ENCODE measurements at places on chromosomes 3 and 15.

DNA sequence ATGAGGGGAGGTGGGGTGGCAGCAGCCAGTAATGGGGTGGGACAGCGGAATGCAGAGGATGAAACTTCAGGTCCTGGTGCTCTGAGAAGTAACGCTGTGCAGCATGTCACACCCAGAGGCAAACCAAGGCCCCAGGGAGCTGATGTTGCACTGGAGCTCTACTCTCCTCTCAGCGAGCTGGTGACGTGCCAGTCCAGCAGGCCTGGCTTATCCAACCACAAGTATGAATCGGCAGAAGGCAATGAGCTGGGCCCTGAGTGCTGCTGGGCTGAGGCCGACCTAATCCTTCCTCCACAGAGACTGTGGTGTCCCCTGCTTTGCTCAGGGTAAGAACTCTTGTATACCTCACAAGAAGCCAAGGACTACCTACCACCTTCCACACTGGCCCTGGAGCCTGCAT, 30.5 kb downstream of the CD86 start:
- DNase-seq = no peak

DNA sequence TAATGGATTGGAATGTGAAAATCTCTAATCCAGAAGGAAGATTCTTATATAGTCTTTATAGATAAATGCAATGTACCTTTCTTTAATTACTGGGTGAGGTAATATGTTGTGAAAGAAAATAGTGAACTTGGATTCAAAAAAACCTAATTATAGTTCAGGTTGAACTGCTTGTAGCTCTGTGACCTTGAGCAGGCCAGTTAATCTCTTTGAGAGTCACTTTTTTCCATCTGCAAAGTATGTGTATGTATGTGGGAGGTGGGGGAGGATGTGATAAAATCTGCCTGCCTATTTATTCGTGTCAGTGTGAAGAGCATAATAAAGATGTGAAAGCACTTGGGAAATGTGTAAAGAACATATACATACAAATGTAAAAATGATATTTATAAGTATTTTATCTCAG, 34.4 kb downstream of the GLCE start:
- no peak for DNase-seq

- DNase-seq = no peak
Observed at GRCh38 chr3:189507856-189508255, 123.3 kb upstream of the TP63 start.

DNA sequence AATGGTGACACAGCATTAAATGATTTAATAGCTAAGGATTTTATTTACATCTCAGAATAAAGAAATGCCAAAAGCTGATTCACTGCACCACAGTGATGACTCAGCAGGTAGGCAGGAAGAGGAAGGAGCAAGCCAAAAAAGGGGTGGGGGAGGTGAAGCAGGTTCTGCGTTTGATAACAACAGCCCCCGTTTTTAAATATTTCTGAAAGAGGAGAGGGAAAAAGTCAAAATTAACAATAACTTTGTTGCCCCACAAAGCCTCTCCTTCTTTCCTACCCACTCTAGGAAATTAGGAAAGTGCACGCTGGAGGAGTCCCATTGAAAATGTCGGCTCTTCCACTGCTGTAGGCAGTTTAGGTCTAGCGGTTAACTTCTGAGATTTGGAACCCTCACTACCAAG, 9.9 kb upstream of the CCDC54 start:
- no peak for DNase-seq

- DNase-seq = no peak
Observed at GRCh38 chr3:78641703-78642102, 1126.1 kb downstream of the ROBO1 start.

DNA sequence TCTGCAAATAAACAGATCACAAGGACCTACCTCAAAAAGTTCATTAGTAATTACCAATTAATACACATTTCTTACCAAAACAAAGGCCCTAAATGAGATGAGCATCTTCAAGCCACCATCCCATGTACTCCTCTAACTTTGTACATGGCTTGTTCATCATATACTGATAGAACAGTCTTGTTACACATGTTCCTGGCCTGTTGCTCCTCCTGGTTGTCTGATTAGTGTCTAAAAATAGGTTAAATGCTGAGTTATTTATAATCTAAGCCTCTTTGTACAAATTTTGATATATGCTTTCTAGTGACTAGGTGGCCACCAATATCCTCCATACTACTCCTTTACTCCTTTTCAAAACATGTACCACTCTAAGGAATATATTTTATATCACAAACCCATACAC, 25.0 kb downstream of the TBC1D5 start:
- DNase-seq = no peak

GRCh38 chr15:40770147-40770721, 454 bp downstream of the C15orf62 start:
- no peak for DNase-seq

DNA sequence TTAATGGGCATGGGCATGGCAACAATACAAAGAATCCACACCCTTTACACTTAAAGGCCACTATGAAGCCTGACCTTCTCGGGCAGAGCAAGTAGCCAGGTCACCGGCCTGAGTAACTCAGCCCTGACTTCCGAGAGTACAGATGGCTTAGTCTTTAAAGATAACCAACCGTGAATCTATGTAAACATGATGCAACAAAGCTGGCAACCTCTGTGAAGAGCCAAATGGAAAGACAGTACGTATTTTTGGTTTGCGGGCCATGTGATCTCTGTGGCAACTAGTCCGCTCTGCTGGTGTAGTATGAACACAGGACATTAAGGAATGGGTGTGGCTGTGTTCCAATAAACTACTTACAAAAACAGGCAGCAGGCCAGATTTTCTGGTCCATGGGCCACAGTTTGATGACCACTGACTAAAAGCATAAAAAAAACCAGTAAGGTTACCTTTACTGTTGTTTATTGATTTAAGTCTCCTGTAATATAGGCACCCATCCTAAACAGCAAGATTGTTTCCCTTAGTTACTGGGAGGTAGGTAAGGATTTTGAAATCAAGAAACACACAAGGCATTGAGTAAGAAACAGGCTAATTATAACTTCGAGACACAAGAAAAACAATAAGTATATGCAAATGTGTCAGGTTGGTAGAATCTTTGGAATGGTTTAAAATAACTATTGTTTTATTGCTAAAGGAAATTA, 14.5 kb downstream of the RIOX2 start:
- DNase-seq = no peak

DNA sequence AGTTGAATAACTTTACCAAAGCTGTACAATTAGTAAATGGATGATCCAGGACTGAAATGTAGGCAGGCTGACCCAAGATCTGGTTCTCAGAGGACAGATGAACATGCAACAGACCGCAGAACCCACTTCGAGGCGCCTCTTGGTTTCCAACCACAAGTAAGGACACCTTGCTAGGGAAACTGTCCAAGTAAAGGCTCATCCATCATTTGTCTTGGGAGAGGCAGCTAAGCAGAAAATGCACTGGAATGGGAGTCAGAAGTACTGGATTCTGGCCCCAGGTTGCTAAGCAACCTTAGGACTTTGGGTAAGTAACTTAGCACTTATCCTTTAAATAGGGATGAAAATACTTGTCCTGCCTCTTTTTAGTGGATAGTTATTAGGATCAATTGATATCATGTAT, 366.3 kb upstream of the LRRC3B start:
- DNase-seq = no peak

DNA sequence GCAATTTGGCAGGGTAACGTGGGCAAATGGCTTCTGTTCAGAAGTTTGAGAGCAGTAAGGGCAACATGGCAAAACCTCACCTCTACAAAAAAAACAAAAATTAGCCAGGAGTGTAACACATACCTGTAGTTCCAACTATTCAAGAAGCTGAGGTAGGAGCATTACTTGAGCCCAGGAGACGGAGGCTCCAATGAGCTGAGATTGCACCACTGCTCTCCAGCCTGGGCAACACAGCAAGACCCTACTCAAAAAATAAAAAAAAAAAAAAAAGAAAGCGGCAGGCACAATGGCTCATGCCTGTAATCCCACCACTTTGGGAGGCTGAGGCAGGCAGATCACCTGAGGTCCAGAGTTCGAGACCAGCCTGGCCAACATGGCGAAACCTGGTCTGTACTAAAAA, 5.9 kb upstream of the INO80 start:
- no peak for DNase-seq

- DNase-seq = no peak
Observed at GRCh38 chr15:65987100-65987499, 117.8 kb downstream of the RAB11A start.

DNA sequence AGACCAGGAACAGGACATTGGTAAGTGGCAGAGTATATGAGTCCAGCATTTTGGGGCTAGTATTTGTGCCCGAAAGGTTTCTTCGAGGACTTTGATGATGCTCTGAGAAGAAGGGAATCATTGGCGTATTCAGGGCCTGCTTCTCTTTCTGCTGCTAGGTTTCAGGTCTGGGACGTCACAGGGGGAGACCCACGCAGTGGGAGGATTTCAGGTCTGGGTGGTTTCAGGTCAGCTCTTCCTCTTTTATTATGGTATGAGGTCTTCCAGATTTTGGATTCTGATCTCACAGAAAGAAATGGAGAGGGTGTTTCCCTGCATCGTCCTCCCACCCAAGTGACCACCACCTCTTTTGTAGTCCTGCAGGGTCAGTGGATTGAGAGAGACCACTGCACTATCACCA, 62.5 kb downstream of the CDAN1 start:
- DNase-seq = no peak

- DNase-seq = no peak
Observed at GRCh38 chr3:9135526-9135925, 113.9 kb downstream of the SRGAP3 start.

DNA sequence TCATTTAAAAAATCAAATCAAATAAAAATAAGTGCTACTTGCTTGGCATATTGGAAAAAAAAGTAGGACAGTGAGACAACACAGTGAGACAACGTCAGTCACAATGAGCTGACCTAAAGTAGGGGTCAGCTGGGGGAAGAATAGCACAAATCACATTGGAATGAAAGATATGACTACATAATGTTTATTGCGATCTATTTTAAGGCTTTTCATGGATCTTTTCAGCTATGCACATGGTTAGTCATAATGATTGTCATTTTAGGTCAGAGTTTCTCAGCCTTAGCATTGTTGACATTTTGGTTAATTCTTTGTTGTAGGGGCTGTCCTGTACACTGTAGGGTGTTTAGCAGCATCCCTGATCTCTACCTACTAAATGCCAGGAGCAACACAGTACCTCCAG, 44.5 kb downstream of the CMSS1 start:
- DNase-seq = no peak

DNA sequence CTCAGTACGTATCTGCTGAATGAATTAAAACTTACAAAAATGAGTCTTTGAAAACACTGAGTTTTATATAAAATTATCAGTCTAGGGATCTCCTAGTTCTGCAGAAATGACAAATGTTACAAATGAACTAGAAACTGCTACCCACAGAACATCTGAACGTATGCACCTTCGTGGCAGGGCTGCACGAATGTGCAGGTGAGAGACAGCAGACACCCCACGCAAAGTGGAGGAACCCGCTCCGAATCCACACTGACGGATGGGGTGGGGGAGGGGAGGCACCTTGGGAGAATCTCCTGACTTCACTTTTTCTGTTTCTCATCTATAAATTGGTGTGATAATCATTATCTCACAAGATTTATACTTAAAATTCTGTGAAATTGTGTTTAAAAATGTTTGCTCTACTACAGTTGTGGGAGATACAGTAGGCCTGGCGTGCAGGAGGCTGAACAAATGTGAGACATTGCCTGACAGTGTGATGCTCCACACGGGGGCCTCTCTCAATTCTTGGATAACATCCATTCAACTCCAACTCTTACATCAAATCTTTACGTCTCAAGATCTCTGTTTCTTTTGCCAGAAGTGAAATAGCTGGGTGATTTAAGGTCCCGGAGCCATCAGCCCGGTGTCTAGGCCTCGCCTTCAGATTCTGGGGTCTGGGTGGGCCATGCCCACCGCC, 86.9 kb downstream of the ATP10A start:
- no peak for DNase-seq

DNA sequence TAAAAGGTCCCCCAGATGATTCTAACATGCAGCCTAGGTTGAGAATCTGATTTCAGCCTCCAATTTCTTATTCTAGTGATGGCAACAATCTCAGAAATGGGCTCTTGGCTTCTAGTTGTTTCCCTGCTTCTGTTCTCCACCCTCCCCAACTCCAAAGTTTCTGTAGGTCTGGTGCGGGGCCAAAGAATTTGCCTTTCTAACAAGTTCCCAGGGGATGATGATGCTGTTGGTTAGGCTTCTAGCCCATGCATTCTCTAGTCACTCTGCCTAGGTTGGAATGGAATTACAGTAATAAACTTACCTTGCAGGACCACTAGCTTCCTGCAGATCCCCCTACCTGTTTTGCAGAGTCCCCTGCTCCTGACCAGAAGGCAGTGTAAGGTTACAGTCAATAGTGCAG, 103.2 kb upstream of the PPP2R3A start:
- DNase-seq = no peak

- no peak for DNase-seq
Observed at GRCh38 chr3:114606336-114606735, 312.5 kb downstream of the TIGIT start.

DNA sequence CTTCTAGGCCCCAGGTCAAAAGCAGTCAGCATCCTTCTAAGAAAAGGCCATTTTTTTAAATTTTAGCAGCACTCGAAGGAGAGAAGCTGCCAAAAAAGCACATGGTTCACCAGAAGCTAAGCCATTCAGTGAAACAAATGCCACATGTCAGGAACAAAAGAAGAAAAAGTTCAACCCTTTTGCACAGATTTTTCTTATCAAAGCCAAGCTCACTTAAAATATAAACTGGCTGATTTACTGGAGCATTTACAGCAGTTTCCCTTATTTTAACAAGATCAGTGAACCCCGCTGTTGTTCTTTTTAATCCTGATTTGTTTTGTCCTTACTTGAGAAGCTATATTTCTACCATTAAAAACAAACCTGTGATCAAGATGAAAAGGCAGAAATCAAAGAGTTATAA, 46.5 kb upstream of the SYNPR start:
- no peak for DNase-seq

GRCh38 chr3:64878362-64878761, 190.6 kb upstream of the ADAMTS9 start:
- no peak for DNase-seq

DNA sequence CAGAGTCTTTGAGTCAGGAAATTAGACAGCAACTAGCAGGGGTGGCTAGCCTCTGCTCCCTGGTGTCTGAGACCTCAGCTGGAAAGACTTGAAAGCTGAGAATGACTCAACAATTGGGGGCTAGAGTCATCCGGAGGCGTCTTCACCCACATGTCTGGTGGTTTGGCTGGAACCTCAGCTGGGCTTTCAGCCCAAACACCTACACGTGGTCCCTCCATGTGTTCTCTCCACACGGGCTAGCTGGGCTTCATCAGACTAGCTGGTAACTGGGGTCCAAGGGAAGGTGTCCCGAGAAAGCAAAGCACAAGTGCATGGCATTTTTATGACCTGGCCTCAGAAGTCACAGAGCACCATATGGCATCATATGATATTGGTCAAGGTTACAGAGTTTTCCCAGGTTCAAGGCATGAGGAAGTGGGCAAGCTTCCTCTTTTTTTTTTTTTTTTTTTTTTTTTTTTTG, 19.9 kb upstream of the ABHD2 start:
- no peak for DNase-seq

Measured in activated CD4-positive, CD25-positive, alpha-beta regulatory T cell treated with anti-CD3 and anti-CD28 coated beads, Interleukin-2, amount 50 U/mL, for 16 hours (primary cell).